ENCODE measurements at places on chromosomes 5 and 9.

- DNase-seq: no peak
Observed at GRCh38 chr9:126411948-126412284, 85.3 kb downstream of the MVB12B start.

DNA sequence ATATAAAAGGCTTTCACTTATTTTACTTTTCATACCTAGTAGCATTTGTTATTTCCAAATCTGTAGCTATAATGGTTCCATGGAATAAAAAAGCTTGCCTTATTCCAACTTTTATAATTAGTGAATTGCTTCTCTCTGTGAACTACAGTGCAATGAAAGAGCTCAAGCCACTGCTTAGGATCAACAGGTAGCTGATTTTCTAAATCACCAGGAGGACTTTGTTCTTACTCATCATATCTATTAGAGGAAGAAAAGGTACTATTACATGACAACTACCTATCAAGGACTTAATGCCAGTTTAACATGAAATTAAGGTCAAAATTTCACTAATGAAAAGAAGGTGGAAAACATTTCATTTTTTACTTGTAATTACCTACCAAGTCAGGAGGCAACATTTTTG lies 414.6 kb downstream of the BNC2 start:
- no peak for DNase-seq

- no peak for DNase-seq
Observed at GRCh38 chr9:107807183-107807582, 317.6 kb upstream of the KLF4 start.

DNA sequence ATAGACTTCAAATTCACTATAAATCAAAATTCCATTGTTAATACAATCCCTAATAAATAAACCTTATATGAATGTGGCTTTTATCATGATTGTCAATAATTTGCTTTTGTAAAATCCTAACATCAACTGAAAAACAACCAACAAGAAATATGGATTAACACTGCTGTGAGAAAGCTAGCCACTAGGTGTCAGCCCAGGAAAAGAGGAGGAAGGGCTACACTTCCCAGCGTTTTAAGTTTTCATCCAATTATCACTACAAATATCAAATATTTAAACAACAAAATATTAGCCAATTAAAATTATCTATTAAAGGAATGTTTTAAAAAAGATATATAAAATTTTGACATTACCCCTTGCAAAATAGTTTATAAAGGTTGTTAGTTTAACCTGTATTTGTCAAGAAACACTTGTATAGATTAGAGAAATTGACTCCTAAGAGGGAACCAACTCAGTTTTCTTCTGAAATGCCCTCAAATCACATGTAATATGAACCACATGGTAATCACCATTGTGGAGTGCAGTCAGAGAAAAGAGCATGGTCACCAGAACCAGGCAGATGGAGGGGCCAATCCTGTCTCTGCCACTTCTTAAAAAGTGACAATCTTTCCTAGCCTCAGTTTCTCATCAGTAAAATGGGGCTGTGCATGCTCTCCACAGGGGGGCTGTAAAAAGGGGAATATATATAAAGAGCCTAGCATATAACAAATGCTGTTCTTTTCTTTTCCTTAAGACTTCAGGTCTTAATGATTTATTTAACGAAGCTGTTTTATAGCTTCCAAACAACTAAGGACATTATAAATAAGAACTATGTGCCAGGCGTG lies 188.2 kb downstream of the CRB2 start:
- no peak for DNase-seq

DNA sequence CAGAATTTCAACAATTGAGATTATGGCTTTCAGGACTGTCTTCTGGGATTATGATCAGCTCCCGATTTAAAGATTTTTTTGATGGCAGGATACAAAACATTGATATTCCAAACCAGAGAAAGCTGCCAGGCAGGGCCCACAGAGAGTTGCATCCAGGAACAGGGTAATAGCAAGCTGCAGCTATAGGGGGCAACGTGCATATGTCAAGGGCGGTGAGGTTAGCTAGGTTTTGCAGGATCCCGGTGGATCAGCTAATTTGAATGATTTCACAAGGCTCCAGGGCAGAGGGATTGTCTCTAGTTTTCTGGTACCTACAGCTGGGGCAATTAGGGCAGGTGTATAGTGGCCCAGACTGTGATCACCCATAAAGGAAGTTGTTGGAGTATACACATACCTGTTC lies 339.4 kb downstream of the CHSY3 start:
- DNase-seq: no peak
